ENCODE measurements at places on chromosomes 1 and 21.

GRCh38 chr21:31948676-31949075 is 75.9 kb downstream of the HUNK start:
- DNase-seq: no peak

DNA sequence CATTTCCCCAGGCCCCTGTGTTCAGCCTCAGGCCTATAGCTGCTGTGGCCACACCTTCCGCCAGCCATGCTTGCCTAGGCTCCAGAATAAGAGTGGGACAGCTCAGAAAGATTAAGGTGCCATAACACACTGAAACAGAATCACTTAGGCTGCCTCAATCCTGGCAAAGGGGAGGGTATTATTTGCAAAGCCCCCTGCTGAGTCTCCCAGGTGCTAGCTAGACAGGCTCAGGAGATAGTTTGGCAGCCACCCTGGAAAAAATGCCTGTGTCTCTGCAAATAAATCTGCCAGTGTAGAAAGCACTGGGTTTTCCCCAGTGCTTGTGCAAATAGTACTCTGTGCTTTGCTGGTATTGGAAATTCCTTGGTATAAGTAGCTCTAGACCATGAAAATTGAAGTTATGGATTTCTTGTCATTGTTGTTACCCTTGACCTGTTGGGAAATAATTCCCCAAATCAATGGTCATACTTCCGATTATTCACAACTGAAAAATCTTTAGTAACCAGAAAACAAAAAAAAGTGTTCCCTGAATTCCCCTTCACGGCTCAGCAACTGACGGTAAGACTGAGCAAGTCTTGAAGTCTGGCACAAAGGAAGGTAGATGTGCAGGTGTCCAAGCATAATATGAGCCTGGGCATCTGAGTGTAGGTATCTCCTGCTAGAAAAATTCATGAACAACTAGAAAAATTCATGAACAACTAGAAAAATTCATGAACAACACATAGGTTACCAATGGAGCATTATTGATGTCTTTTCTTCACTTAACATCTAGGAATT is 56.9 kb downstream of the PROX1 start:
- no peak for DNase-seq

DNA sequence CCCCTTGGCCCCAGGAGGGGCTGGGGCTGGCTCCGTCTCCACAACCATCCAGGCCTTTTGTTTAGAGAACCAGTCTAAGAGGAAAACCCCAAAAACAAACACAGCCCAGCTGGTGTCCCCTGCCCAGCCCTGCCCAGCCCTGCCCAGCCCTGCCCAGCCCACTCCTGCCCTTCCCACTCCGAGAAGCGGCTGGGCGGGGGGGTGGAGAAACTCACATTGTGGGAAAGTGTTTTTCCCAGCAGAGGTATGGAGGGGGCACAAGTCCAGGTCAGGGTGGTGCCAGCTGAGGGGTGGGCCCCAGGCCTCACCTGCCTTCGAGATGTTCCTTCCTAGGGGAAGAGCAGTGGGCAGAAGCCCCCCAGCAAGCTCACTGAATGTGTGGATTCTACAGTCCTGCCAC is 10.0 kb upstream of the FAM131C start:
- no peak for DNase-seq

DNA sequence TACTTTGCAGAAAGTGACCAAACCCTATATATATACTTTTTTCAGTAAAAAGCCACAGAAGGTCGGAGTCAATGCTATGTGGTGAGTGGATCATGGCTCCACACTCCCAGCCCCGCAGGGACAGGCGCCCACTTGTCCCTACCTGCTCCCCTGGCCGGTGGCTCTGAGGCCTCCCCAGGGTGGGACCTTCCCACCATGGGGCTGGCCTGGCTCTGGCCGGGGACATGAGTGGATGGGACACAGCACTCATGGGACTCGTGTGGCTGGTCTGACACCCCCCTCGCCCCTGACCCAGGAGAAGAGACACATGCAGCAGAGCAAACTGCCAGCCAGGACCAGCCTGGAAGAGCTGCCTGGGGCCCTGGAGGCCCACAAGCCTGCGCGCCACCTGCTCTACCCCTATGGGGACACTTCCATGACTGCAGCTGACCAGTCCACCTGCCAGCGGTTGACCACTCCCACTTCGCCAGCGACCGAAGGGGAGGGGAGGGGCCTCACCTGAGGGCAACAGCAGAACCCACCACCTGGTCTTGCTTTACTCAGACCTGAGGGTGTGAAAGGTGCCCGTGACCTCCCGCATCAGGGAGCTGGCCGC is 2.2 kb downstream of the SPATC1L start:
- no peak for DNase-seq

DNA sequence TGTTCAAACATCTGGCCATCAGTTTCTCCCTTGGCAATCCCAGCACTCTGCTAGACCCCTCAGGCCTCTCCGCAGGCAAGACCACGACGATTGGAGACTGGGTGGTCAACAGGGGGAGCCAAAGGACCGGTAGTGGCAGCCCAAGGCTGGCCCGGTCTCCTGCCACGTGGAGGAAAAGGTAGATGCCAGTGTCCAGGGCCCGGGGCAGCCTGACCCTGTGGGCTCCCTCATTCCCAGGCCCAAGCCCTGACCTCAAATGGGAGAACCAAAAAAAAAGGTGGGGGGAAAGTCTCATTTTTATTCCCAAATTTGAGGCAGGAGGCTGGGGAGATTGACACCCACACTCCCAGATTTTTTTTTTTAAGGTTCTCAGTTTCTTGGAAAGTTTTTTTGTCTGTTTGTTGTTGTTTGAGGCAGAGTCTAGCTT is 24.8 kb downstream of the S100A6 start:
- peak; percentile 50 for DNase-seq

DNA sequence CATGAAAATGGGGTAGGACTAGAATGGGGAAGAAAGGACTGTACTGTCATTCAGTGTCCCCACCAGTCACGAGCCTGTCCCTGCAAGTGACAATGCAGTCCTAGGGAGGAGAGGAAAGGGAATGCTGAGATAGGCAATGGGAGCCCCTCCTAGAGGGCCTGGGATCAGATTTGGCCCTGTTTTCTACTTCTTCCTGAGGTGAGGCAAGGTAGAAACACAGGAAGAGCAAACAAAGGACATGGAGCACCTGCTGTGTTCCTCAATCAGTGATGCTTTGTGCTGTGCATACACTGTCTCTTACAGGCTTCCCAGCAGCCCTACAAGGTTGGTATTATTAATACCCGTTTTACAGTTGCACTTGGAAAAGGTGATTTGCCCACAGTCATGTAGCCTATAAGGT is 6.1 kb downstream of the FABP3 start:
- no peak for DNase-seq

DNA sequence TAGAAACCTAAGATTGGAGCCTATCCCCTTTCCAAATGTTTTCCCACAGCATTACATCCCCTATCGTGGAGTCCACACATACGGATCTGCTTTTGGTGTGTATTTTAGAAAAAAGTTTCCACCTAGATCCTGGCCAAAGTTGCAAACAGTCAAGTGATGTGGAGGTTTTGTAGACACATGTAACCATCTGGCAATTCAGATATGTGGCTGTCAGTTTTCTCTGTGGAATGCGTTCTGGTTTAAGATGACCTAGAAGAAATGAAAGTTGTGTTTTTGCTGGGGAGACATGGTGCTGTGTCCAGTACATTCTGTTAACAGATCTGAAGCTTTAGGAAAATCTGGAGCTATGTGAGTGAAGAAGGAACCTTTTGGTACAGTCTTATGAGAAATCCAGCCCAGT is 14.8 kb downstream of the RNF220 start:
- DNase-seq: no peak

GRCh38 chr1:4075436-4076225 is 175.6 kb upstream of the C1orf174 start:
- no peak for DNase-seq

DNA sequence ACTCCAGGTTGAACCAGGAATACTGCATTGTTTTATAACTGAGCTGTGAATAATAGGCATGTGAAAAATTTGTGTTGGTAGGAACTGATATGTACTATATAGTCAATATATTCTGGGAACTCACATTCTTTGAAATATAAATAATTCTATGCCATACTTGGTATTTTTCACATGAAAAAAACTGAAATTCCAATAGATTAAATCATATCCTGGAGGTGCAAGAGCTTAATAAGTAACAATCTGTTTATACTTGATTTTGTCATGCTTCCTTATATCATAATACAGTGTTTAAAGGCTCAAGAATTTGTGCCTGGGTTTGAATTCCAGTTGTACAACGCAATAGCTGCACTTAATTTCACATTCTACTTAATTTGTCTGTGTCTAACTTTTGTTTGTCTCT is 387.0 kb downstream of the USP25 start:
- no peak for DNase-seq

DNA sequence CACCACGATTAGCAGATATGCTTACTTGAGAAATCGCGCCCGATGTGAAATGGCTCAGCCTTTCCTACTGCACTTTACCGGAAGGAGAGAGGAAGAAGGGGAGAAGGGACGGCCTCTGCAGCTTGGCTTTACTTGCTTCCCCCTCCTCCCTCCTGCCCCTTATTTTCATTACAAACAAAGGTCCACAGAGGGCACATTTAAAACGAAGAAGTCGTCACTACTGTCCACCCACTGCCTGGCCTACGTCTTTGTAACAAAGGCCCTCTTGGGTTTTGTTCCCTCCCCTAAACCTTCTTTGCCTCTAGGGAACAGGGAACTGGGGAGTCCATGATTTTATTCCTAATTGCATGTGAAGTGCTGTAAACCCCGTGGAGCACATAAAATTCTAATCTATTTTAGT is 308.5 kb downstream of the LMX1A start:
- no peak for DNase-seq

DNA sequence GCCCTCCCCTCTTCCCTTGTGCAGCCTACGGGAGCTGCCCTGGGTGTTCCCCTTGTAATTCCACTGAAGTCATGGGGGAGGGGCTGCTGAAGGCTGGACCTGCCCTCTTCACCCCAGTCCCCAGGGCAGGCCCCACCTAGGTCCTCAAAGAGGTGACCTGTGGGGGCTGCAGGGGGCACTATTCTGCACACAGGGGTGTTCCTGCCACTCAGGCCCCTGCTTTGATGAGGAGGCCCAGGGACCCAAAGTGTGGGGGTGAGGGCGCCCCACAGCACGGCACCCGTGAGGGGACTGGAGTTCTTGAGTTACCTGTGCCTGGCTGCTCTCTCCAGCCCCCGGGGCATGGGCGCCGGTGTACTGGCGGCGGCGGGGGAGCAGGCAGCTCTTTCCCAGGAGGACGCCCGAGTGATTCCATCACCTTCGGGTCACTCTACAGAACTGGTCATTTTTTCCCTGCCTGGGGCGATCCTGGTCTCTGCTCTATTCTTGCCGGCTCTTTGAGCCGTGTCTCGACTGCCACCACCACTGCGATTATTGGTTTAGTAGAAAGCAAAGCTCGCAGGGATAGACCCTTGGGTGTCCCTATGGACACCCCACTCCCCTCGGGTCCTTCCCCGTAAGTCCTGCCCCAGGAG is 6.9 kb upstream of the PRDM16 start:
- no peak for DNase-seq

DNA sequence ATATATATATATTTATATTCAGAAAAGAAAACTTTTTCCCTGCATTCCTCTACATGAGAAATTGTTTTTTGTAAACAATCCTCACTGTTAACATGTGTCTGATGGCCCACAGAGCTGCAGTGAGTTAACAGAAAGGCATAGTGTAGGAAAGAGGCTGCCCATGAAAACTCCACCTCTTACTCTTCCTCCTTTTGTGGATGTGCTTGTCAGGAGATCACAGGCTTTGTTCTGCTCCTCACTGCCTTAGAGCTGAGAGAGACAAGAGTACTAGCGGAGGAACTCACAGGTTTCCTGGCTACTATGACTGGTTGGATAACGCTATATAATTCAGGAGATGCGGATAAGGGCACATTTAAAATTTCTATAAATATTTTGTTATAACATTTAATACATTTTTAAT is 200.6 kb downstream of the BRINP3 start:
- DNase-seq: no peak

- no peak for DNase-seq
Measured at GRCh38 chr1:225509770-225510169, 81.9 kb upstream of the LBR start.

DNA sequence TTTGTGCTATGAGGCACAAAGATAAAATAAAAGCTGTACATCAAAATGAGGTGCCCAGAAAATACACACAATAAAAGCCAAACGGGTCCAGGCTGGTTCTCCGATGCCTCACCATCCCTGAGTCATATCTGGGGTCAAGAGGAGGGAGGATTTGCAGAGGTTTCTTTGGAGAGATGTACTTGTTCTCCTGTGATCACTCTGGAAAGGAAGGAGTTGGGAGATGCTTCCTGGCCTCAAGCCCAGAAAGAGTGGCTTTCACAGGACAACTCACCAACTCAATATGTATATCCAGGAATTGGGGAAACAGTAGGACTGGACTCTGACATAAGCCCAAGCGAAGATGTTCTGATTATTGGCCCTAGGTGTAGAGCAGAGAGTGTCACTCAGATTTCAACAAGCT is 51.9 kb downstream of the DIPK1A start:
- no peak for DNase-seq

GRCh38 chr1:176801514-176802020 is 338.6 kb downstream of the PAPPA2 start:
- DNase-seq: no peak

GRCh38 chr1:78958711-78959110 is 47.8 kb downstream of the ADGRL4 start:
- no peak for DNase-seq

GRCh38 chr1:175120511-175120910 is 52.9 kb downstream of the TNN start:
- no peak for DNase-seq

DNA sequence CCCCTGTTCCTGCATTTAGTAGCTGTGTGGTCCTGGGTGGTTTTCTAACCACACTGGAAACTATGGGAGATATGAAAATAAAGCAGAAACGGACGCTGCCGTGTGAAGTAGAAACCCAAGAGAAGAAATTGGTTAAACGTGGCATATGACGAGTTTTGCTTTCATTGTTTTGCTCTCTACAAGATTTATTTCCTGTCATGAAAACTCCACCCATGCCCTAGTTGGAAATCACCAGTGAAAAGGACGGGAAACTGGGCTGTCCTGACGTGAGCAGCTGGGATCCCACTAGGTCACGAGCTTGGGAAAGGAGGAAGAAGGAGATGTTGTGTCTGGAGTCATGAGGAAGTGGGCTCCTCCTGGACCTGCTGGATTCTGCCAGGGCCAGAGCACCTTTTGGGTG is 120.8 kb upstream of the GADD45A start:
- DNase-seq: no peak
